ENCODE measurements at places on chromosomes 2 and 18.

GRCh38 chr2:16050908-16051489 is 110.6 kb downstream of the MYCN start:
- DNase-seq = no peak

- no peak for DNase-seq
Measured at GRCh38 chr2:126792186-126792585, 106.5 kb upstream of the TEX51 start.

GRCh38 chr18:79400591-79401381 is 5.1 kb downstream of the NFATC1 start:
- DNase-seq = no peak

DNA sequence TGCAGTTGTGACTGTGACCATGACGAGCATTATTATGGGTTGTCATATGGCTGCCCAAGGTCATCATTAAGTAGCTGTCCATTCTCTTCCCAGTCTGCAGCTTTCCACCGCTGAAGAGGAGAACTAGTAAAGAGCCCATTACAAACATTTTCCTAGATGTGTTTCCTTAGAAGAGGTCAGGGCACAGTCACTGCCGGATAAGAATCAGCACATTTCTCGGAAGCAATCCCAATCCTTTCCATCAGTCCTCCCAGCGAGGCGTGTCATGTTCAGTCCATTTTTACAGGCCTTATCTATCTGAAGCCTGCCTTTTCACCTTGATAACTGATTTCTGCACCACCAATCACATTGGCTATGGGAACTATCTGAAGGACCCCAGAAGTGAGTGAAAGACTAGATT is 319.9 kb upstream of the SLC14A2 start:
- DNase-seq = no peak

DNA sequence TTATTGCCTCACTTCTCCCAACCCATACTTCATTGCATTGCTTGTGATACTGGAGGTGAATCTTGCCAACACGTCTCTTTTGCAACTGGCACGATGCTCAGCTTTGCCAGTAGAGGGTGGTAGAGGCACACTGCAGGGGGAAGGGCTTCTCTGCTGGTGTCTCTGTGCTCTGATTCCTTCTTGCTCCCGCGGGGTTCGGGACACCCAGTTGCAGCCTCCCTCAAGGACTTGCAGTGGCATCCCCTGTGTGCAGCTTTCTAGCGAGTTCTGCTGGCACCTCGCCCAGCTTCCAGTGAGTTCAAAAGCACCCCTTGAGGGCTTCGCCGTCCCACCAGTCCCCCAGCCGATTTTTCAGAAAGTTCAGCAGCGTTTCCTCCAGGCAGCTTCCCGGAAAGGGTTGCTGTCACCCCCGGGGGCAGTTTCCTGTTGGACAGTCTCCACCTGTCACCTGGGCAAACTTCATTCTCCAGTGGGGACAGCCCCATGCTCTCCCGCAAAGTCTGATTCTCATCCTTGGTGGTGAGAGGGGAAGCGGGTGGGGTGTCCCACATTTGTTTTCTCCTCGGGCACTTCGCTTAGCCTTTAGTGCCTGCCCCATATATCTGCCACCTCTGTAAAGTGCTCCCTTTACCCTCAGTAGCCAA is 35.4 kb upstream of the EN1 start:
- DNase-seq = peak; percentile 37

GRCh38 chr2:140506606-140507005 is 1624.2 kb downstream of the LRP1B start:
- no peak for DNase-seq

- DNase-seq = no peak
Measured at GRCh38 chr2:26654061-26654340, 12.8 kb upstream of the CIB4 start.

- no peak for DNase-seq
Measured at GRCh38 chr18:76441668-76442412, 53.2 kb downstream of the ZNF516 start.

DNA sequence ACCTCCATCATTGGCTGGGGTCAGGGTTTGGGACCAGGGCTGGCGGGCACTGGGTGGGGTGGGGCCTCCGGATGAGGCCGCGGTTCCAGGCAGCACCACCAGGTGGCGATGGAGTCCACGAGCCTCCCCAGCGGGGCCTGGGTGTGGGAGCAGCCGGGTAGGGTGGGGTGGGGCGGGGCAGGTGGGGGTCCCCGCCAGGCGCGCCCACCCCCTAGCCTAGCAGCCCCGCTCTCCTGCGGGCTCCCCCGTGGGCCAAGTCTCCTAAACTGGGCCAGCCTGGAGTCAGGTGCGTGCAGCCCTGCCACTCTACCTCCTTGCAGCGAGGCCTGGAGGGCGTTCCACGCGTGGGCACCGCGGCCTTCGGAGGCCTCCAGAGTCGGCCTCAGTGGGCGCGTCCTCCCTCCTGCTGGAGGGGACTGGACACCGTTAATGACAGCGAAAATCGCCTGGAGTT is 187.5 kb downstream of the TWIST2 start:
- peak; percentile 60 for DNase-seq

GRCh38 chr2:85255813-85256594 is 71.8 kb downstream of the TGOLN2 start:
- no peak for DNase-seq

- no peak for DNase-seq
Measured at GRCh38 chr18:57287766-57288165, 64.6 kb upstream of the ST8SIA3 start.

DNA sequence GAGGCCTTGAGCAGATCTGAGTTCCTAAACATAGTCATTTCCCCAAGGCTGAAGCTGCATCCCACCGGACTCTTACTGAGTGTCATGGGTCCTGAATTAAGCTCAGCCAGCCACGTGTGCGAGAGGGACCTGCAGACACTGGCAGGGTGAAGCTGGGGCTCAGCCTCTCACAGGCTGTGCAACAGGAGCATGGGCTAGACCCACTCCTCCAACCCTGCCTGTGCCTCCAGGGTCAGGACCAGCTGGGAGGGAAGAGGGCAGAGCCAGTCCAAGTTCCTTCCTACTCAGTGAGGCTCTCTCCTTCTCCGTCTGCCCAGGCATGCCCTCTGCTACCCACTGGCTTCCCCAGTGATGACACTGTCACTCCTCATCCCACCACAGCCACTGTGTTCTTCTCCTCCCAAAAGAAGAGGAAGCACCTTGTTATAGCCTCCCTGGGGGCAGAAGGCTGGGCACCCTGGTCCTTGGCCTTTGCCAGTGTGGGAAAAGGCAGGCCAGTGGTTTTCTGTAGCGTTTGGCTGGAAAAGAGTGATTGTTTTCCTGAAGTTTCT is 78.9 kb downstream of the KCNF1 start:
- DNase-seq = no peak

GRCh38 chr2:150538651-150539201 is 51.3 kb upstream of the RND3 start:
- DNase-seq = no peak
